ENCODE measurements at places on chromosomes 5 and 9.

- DNase-seq, result no peak
Observed at GRCh38 chr5:153485641-153486040, 4.8 kb upstream of the GRIA1 start.

DNA sequence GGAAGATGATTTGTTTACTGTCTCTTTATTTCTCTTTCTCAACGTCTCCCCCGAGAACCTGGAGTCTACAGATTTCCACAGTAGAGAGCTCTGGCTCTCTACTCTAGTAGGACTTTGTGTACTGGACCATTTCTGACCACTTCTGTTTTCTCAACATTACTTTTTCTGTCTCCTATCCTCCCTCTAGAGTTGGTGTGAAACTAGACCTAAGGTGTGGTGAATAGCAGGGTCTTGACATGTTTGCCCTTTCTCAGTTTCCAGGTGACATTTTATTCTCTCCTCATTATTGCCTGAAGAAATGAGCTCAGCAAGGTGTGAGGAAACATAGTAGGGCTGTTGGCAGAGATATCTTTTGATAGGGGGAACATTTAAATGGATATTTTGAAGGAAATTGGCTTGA is 62.1 kb upstream of the IL6ST start:
- no peak for DNase-seq

DNA sequence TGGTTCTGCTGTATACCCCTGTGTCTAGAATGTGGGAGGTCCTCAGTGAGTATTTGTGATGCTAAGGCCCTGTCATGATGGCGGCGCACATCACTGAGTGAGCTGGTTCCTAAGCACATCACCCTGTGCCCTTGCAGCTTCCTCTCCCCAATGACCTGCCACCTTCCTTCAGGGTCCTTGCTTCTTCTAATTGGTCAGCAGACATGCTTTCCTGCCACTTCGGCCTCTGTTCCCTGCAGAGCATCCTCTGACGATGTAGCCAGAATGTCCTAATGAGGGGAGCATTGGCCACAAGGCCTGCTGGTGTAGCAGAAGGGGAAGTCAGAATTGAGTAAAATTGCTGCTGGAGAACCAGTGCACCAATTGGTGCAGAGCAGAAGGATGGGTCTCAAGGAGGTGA is 31.1 kb upstream of the ANGPTL2 start:
- DNase-seq, result no peak

DNA sequence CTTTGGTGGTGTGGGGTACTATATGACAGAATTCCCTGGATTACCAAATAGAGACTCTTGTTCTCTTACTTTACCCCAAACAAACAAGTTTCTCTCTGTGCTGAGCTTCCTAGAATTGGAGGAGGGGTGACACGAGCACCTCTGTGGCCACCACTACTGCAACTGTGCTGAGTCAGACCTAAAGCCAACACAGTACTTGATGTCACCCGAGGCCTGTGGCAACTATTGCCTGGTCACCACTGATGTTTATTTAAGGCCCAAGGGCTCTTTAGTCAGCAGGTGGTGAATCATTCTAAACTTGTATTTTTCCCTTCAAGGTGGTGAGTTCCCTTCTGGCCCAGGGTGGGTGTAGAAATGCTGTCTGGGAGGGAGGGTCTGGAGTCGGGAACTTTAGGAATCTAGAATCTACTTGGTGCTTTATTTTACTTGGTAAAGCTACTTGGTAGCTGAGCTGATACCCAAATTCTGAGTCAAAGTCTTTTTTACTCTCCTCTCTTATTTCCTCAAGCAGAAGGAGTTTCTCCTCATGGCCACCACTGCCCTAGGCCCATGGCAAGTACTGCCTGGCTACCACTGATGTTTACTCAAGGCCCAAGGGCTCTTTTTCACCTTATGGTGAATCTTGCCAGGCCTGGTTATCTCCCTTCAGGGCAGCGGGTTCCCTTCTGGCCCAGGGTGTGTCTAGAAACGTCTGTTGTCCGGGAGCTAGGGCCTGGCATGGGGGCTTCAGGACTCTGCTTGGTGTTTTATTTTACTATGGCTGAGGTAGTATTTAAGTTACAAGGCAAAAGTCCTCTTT is 9.8 kb downstream of the LURAP1L start:
- peak; percentile 47 for DNase-seq

DNA sequence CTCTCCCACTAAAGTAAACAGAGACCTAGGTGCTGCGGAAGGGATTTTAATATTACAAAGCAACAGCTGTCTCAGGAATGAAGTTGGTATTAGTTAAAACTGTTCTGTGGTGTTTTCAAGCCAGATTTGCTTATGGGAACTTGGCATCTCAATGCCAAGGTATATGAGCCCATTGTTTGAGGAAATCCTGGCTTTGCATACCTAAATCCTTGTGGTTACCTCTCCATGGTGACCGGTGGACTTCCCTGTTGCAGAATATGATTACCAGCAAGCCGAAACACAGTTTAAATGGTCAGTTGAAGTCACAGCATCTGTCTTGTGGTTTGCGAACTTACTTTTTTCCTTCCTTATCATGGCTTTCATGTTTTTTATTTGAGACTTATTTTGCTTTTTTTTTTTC is 62.3 kb upstream of the TXNDC8 start:
- DNase-seq, result peak; percentile 3

DNA sequence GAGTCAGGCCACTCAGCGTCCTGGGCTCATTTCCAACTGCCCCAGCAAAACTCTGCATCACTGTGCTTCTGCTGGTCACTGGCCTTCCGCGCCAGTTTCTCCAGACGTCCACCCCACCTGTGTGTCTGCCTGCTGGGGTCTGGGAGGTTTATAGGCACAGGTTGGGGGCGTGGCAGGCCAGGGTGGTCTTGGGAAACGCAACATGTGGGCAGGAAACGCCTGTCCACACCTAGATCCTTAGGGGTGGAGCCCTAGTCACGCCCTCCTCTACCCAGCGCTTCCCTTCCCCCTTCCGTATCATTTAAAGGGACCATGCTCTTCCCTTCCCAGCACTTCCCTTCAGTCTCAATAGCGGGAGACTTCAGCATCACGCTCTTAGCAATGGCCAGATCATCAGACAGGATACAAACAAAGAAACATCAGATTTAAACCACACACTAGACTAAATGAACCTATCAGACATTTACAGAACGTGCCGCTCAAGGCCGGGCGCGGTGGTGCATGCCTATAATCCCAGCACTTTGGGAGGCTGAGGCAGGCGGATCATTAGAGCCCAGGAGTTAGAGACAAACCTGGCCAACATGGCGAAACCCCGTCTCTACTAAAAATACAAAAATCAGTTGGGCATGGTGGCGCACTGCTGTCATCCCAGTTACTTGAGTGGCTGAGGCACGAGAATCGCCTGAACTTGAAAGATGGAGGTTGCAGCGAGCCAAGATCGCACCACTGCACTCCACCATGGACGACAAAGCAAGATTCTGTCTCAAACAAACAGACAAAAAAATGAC is 11.8 kb upstream of the BTNL9 start:
- peak; percentile 31 for DNase-seq

DNA sequence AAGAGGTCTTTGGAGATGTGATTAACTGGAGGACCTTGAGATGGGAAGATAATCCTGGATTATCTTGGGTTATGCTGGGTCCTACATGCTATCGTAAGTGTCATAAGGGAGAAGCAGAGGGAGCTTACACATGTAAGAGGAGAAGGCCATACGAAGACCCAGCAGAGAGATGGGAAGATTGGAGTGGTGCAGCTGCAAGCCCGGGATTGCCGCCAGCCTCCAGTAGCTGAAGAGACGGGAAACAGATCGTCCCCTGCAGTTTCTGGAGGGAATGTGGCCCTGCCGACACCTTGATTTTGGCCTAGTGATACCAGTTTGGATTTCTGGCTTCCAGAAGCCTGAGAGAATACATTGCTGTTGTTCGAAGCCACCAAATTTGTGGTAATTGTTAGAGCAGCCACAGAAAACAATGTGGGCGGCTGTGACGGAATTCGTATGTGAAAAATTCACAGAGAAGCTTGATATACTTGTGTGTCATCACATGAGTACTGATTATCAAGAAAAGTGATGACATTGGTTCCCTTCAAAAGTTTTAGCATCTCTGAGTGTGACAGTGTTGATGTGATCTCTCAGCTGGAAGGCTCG is 86.9 kb downstream of the CYFIP2 start:
- no peak for DNase-seq

DNA sequence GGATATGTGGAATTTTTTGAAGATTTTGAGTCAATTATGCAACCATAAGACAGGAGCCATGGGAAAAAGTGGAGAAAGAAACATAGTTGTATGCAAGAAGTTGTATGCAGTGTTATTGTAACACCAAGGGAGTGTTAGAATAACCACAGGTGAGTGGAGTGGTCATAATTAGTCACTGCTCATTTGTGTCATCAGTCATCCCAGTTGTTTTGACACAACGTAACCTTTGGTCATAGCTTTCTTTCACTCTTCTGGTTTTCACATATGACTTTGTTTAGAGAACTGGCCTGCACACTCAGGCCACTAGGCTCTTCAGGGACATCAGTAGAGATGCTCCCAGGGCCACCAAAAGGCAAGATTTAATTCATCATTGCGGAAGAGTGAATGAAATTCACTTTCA is 158.7 kb upstream of the HMHB1 start:
- no peak for DNase-seq

GRCh38 chr9:121059998-121060636 is 10.0 kb upstream of the C5 start:
- DNase-seq, result peak; percentile 49

DNA sequence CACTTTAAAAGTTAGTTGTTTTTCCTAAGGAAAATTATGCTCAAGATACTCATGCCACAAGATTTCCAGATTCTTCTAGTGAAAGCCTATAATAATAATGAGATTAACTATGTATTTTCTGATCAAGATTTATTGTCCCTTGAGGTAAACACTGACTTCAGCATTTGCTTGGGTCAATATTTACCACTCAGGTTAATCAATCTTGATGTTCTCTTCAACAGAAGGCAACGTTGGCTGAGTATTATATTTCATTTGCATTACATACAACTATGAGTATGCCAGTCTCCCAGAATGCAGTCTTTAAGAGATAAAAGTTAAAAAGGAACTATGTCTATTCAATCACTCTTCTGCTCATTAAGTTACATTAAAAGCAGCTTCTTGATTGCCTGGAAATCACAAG is 115.6 kb downstream of the GPR21 start:
- DNase-seq, result no peak

GRCh38 chr9:35996358-35996970 is 38.5 kb upstream of the OR2S2 start:
- no peak for DNase-seq

- DNase-seq, result no peak
Observed at GRCh38 chr5:177469750-177470525, 3.5 kb downstream of the DBN1 start.

- DNase-seq, result no peak
Observed at GRCh38 chr5:57119031-57119430, 54.8 kb upstream of the GPBP1 start.

GRCh38 chr5:9529041-9529480 is 16.8 kb downstream of the SEMA5A start:
- DNase-seq, result no peak

DNA sequence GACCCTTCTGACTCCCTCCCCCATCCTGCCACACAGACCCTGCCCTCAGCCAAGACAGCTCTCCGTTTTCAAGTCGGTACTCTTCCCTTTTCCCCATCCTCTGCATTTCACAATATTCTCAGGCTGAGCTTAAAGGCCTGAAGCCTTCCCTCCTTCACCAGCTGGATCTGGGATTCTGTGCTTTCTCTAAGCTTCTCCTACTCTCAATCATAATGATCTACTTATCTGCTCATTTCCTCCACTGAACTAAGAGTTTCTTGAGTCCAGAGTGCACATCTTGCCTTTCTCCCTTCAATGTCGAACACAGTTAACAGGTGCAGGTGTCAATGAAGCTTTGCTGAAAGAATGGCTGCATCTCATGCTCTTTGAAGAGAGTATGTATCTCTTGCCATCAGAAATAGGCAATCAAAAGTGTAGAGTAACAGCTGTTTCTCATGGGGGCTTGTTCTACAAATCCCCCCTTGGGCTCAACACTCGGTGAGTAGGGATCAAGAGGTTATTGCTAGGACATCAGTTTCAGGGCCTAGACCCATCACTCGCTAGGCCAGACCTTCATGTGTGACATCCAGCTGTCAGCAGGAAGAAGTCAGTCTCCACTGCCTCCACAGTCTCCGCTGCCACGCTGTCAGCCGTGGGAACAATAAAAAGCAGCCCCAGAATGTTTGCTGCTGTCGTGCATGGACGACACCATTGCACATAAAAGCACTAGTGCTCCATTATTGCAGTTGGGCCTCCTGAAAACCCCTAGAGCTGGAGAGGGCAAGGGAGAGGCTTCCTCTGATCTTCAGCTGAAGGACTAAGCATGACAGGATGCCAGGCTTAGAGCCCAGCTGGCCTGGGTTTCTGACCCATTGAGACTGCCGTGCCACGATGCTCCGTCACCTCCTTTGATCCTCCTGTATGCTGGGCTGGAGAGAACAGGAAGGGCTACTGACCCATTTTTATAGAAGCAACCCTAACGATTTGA is 23.7 kb downstream of the TRAF1 start:
- no peak for DNase-seq

DNA sequence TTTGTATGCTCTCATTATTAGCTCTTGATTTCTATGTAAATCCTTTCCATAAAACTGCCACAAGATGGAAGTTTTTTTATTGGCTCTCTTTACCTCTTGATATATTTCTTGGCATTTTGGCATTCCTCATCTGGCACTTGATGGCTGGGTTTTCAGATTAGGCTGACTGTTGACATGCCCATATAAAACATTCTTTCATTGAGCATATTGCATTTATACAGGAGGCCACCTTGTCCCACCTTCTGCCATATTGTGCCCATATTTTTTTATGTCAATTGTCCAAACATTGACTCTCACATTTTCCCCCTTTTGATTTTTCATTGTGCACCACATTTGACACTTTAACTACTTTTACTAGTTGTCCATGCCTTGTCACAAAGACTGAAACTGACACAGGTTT is 182.9 kb downstream of the MEF2C start:
- no peak for DNase-seq

GRCh38 chr5:175800656-175801081 is 70.7 kb upstream of the CPLX2 start:
- DNase-seq, result no peak

DNA sequence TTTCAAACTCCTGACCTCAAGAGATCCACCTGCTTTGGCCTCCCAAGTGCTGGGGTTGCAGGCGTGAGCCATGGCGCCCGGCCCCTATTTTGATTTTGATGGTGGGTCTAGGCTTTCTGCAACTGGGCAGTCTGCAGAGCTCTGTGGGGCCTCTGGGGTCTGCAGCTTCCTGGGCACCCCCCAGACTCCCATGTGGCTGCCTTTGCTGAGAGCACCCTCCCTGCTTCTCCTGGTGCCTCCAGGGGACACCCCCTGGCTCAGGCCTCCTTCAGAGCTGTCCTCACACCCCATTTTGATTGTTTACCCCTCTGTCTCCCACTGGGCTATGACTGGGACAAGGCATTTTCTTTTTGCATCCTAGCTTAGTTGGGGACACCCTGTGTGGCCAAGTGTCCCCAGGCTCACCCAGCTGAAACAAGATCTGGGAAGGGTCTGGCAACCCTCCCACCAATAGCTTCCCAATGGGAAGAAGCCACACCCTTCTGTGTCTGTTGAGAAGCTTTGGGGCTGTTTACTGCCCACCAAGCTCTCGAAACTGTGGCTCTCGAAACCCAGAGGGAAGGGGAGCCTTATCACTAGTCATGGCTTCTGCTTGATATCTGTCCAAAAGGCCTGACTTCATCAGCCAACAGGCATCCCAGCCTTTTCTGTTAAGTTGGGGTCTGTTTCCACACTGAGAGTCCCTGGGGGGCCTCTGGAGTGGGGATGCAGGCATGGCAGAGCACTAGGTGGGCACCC is 204.4 kb upstream of the IER5L start:
- DNase-seq, result no peak

Measured in urothelium cell line (cell line).